AG04450 (cell line): ENCODE measurements at places on chromosomes 3 and 15.

GRCh38 chr3:180932819-180933218, 20.3 kb downstream of the FXR1 start:
- no peak for DNase-seq

- no peak for DNase-seq
Observed at GRCh38 chr3:46713898-46714552, 3.6 kb downstream of the PRSS50 start.

- no peak for DNase-seq
Observed at GRCh38 chr15:27871078-27871901, 227.8 kb downstream of the OCA2 start.

DNA sequence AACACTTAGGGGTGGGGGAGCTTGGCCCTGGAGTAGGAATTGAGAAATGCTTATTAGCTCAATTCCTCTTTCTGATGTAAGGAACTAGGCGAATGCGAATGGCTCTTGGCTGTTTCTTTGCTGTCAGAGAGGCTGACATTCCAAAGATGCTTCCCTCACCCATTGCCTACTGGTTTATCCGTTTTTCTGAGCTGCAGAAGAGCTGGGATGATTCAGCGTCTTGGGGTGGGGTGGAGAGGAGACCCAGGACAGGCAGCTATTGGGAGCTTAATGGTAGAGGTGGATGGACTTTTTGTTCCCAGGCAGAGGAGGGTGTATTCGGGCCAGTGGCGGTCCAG, 9.8 kb downstream of the PLEKHO2 start:
- peak; percentile 84 for DNase-seq

DNA sequence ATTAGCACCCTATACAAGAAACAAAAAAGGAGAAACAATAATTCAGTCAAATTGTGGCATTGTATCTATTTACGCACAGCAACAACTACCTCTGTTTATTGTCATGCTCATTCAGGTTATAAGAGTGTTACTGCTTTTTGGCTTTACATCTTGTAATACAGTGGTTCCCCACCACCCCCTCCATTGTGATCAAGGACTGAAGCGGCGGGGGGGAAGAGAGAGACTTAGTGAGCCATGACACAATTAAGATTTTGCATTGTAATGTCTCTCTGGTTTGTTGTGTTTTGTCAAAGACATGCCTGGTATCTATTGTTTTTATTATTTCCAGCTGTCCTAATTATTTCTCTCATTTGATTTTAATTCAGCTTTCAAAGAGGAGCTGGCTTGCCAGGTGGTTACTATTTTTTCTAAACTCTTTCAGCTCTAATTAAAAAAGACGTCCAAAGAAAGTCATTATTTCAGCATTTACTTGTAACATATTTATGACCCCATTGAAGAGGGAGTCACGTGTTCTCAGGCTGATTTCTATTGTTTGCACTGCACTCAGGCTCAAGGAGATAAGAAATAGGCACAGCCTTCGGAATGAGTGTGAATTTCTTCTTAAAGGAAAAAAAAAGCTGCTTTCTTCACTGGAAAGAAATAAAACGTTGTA, 234.4 kb upstream of the TBL1XR1 start:
- DNase-seq = no peak

GRCh38 chr15:73715417-73715816, 31.2 kb downstream of the CD276 start:
- no peak for DNase-seq

DNA sequence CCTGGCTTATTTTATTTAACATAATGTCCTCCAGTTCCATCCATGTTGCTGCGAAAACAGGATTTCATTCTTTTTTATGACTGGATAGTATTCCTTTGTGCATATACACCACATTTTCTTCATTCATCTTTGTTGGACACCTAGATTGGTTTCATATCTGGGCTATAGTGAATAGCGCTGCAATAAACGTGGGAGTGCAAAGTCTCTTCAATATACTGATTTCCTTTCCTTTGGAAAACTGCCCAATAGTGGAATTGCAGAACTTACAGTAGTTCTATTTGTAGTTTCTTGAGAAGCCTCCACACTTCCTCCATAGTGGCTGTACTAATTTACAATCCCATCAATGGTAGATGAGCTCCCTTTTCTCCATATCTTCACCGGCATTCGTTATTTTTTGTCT, 72.5 kb upstream of the KLHL25 start:
- DNase-seq = no peak
